NCI-H748 treated with DMSO at 0.1 percent for 48 hours (cell line): ENCODE measurements at places on chromosomes 5 and 9.

GRCh38 chr5:172637110-172637580 is 3.9 kb upstream of the NEURL1B start:
- DNase-seq = no peak

DNA sequence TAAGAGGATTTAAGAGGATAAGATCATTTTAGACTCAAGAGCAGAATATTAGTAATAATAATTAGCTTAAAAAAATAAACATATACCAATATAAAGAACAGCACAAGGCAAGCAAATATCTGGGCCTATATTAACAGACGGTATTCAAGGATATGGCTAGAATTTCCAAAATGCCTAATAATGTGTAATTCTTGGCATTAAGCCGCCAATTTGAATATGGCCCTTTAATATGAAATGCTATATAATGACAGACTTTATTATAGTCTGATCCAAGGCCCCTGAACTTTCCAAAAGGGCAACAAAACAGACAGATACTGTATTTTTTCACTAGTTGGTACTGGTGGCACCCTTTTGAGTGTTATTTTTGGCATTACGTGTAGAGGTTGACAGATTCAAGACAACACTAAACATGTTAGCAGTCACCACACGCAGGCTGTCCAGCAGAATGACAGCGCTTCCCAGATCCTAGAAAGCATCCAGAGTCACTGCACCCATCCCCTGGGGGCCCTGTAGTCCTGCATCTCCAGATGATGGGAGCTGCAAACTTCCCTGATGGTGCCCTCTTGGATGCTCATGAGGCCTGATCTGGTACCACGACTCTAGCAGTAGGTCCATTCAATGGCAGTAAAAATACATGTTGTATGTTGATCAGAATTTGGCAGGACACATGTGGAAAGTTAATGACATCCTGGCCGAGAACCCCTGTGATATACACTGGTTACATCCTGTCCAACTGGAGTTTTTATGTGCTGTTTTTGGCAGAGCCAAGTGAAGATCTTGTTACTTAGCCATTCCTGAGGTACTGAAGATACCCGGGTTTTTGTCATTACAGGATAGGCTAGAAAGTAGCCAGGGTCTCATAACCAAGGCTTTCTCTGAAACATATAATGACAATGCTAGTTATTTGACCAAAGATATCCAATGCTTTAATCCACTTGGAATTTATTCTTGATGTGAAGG is 1.7 kb upstream of the ABL1 start:
- DNase-seq = no peak

- DNase-seq = no peak
These were observed 205.6 kb upstream of the ZNF608 start for GRCh38 chr5:124952079-124952478.

GRCh38 chr9:18666348-18666747 is 192.4 kb downstream of the ADAMTSL1 start:
- no peak for DNase-seq

DNA sequence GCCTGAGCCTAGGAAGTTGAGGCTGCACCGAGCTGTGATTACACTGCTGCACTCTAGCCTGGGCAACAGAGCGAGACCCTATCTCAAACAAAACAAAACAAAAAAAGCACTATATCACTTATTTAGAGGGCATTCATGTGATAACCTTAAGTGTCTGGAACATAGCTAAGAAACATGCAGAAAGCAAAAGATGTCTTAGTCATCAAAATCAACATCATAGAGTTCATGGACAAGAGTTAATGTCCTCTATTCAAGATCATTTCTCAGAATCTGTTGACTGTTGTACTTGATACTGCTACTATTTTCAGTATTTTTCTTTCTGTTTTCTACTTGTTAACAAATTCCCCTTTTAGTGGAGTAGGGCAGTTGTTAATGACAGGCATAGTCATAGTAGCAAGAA is 25.4 kb downstream of the FSD1L start:
- no peak for DNase-seq

DNA sequence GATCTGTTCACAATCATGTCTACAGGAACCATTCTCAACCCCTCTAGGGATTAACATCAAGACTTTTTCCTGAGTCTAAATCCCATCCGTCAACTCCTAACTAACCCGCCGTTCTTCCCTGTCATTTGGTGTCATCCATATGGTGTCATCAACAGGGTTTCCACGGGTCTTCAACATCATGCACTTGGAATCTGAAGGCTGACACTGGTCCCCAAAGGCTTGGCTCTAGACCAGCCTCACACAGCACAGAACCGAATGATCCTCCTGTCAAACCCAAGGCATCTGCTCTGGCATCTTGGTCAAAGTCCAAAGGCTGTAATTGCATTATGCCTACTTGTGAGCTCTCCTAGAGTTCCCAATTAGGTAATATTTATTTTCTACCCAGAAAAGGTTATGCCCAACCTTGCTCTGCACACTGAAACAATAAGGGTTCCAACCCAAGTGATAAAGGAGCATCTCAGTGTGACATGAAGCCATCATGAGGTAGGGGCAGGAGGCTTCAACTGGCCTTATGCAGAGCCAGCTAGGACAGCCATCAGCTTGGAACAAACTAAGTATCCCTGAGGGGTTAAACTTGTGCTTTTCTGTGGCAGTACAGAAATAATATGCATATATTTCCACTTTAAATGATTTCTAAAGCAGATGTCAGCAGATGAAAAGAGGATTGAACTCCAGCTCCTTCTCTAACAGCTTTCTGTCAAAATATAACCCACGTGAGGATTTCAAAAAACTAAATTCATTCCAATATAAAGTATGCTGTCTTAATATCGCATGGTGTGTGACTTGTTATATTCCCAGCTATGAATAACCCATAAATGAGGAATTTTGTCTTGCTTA is 13.9 kb downstream of the ENC1 start:
- DNase-seq = no peak
